ENCODE measurements at places on chromosomes 6 and 20.

- no peak for DNase-seq
These were observed 22.7 kb upstream of the FBXL4 start for GRCh38 chr6:98970469-98970868.

GRCh38 chr6:46032110-46032998, 16.7 kb upstream of the CLIC5 start:
- DNase-seq: no peak

DNA sequence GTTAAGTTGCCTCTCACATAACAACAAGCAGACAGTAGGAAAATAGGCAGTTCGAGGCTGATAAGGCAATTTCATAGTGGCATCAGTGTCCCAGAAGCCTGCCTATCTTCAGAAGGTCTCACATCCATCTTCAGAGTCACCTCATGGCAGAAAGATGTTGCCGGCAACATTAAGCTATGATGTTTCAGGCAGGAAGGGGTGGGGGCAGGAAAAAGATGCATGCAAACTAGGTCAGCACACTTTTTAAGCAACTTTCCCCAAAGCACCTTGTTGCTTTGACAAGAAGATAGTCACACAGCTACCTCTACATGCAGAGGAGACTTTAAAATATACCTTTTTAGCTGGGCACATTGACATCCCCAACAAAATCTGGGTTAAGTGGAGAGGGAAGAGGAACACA, 43.2 kb upstream of the SMIM8 start:
- peak; percentile 2 for DNase-seq

GRCh38 chr6:161169696-161170095, 104.2 kb downstream of the AGPAT4 start:
- DNase-seq: no peak

- no peak for DNase-seq
These were observed 3.4 kb upstream of the PAX1 start for GRCh38 chr20:21702016-21702415.

Data from CD4-positive, alpha-beta T cell treated with Interleukin-10 for 1 hour (primary cell).